ENCODE measurements at places on chromosomes 5 and 9.

DNA sequence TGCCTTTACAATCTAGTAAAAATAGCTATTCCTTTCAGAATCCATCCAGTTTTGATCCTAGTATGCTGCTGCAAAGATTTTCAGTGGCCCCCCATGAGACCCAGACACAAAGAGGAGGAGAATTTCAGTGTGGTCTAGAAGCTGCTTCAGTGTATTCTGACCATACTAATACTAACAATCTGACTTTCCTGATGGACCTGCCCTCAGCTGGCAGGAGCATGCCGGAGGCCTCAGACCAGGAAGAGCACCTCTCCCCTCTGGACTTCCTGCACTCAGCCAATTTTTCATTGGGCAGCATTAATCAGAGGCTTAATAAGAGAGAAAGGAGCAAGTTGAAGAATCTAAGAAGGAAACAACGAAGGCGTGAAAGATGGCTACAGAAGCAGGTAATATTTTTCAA is 48.5 kb downstream of the RNF180 start:
- no peak for DNase-seq

GRCh38 chr5:31463351-31463750 is 68.5 kb downstream of the DROSHA start:
- DNase-seq = no peak

- no peak for DNase-seq
Measured at GRCh38 chr9:90095682-90096081, 490.9 kb downstream of the GADD45G start.

GRCh38 chr5:138054206-138054605 is 21.3 kb upstream of the FAM13B start:
- DNase-seq = no peak

DNA sequence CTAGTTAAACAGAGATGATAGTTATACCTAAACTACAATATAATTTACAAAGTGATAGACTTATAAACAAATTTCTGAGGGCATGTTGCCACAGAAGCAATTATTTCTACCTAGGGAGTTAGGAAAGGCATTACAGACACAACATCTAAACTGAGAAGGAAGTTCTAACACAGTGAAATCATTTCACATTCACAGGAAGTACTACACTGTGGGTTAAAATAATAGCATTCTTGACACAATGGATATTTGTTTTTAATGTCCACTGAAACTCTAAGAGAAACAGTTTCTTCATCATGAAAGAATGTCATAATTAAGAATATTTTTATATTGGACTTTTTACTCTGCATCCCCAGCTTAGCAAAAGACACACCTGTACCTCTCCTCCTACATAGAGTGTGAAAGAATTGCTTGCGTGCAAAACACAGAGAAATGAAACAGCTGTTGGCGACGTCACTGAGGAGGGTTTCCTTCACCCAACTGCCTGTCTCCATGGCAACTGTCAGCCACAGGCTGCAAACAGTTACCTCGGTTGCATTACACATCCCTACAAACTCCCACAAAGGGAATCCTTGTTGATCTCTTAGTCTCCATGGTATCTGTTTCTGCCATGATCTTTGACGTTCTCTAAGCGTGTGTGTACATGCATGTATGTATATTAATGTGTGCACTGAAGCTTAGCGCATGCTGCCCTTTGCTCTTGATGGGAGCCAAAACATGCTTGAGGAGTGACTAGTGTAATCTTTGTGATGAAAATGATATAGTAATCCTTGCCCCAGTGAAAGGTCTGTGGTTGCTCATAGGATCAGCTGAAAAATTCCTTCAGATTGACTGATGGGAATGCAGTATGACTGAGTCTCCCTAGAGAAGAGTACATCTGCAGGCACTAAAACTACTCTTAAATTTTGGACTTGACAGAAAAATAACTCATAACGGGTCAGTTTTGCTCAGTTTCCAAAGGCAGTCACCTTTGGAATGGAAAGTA is 168.5 kb downstream of the ACTL7B start:
- DNase-seq = no peak

DNA sequence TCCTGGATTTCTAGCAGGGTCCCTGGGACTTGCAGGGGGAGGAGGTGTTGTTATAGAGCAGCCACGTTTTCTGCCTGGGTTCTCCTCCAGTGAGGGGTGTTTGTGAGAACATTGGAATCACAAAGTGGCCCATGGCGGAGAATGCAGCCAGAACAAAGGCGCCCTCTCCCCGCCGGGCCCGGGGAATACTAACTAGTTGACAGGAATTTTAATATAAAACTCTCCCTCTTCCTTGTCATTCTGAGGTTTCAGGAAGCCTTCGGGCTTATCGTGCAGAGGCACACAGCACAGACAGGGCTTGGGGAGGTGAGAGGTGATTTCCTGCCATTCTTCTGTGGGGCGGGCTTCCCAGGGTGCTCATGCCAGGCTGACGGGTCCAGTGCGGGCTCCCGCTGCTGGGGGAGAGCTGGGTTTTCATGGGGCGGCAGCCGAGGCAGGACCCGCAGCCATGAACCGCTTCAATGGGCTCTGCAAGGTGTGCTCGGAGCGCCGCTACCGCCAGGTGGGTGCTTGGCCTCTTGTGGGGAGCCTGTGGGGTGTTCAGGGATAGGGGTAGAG is 37.7 kb downstream of the RGS3 start:
- no peak for DNase-seq

DNA sequence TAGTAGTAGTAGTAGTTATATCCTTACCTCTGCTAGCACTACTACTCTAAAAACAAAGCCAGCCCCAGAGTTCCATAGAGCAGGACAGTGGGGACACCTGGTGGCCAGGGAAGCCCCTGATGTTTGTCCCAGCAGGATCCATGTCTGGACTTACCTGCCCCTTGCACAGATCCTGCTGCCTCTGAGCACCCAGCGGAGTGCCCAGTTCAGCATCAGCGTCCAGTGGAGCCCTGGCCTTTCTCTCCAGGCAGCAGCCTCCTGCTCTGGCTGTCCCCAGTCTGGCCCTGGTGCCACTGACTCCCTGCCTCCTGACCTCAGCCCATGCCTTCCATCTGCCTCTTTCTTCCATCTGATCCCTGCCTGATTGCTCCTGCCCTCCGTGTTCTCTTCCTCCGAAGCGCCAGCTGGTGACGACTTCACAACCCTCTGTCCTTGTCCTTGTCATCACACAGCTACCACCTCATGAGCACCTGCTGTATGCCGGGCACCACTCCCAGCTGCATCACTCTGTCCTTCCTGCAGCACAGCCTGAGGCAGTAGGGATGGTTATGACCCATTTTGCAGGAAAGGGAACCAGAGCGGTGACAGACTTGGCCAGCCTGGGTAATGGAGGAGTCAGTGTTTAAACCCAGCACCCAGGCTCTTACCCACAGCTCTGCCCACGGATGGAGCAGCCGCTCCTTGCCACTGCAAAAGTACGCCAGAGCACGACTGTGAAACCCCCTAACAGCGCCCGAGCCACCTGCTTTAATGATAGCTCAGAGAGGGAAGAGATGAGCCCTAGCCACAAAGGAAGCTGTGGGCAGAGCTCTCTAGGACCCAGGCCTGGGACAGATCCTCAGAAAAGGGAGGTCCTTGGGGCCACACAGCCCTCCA is 11.5 kb downstream of the SARDH start:
- DNase-seq = peak; percentile 59

GRCh38 chr9:122126331-122127261 is 33.0 kb downstream of the NDUFA8 start:
- no peak for DNase-seq

DNA sequence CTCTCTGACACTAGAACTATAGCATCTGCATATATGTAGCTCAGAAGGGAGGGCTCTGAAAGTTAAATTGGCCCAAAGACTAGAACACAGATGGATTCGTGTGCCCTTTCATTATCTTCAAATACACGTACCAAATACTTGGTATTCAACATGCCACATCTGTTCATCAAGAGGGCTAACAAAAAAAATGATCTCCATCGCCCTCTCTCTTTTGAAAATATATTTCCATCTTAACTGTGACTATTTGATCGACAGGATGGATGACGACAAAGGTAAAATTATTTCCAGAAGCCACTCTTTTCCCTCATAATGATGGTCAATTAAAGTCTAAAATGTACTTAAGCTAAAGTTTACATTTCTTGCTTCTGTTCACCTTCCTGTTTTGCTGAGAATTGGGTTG is 77.0 kb downstream of the SEMA6A start:
- no peak for DNase-seq

- no peak for DNase-seq
Measured at GRCh38 chr5:87453801-87454200, 41.1 kb upstream of the CCNH start.

GRCh38 chr5:72301557-72301956 is 18.5 kb downstream of the MRPS27 start:
- DNase-seq = no peak

GRCh38 chr5:112757468-112758208 is 20.0 kb downstream of the APC start:
- no peak for DNase-seq

DNA sequence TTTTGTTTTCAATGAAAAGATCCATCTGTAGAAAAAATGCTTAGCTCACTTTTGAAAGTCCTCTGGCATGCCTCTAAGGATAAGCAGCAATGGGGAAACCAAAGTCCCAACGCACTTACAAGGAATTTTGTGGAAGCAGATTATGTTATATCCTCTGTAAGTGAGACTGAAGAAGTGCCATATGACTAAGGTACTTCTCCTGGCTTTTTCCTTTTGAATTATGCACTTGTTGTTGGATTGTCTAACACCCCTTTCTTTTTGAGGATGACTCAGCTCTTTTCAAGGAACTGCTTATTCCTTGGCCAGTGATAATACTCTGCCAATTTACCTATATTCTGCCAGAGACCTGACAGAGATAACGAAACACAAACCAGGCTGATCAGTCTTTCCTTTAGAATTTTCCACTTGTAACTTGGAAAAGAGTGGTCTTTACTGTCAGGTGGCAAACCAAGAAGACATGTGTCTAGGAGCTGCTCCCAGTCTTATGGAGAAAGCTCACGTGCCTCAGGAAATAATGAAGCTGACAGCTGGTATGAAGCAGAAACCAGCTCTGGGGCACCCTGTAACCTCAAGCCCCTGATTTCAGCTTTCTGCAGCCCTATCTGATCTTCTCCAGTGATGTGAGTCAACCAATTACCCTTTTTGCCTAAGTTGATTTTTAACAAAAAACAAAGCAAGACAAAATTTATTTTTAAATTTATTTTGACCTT is 290.8 kb upstream of the FBXL7 start:
- no peak for DNase-seq

DNA sequence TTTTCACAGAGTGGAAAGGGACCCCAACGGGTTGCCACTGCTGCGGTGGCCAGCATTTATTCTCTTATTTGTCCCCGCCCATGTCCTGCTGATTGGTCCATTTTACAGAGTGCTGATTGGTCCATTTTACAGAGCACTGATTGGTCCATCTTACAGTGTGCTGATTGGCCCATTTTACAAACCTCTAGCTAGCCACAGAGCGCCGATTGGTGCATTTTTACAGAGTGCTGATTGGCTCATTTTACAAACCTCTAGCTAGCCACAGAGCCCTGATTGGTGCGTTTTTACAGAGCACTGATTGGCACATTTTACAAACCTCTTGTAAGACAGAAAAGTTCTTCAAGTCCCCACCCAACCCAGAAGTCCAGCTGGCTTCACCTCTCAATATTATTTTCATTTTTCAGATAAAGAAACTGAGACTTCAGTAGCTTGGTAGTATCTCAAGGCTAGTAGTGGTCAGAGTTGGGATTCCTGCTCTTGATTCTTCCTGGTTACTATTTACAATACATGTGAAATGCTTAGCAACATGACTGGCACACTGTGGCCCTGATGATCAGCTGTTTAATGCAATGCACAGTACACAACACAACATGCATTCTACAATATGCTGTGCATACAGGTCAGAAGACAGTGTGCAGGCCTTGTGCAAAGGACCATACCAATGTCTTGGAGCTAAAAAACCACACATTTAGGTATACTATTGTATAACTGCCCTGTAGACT is 63.6 kb upstream of the BOD1 start:
- DNase-seq = no peak

DNA sequence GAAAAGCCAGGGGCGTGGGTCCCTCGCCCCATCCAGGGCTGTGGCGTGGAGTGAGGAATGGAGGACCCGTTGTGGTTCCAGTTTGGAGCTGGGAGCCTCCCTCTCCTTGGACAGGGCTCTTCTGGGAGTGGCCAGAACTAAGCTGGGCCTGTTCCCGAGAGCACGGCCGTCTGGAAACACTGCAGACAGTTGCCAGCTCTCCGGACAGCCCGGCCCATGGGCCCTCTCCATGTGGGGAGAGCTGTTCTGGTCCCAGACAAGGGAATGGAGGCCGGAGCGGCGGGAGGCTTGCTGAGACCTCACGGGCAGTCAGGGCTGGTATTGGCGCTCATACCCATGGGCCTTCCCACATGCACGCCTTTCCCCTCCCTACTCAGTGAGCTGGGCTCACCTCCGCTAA is 45.2 kb upstream of the FCN2 start:
- DNase-seq = no peak

- DNase-seq = no peak
Measured at GRCh38 chr9:91481972-91482371, 58.3 kb upstream of the NFIL3 start.

GRCh38 chr9:4640027-4640426 is 22.1 kb upstream of the PLPP6 start:
- peak; percentile 35 for DNase-seq

GRCh38 chr5:176851871-176852658 is 41.7 kb downstream of the UNC5A start:
- no peak for DNase-seq

DNA sequence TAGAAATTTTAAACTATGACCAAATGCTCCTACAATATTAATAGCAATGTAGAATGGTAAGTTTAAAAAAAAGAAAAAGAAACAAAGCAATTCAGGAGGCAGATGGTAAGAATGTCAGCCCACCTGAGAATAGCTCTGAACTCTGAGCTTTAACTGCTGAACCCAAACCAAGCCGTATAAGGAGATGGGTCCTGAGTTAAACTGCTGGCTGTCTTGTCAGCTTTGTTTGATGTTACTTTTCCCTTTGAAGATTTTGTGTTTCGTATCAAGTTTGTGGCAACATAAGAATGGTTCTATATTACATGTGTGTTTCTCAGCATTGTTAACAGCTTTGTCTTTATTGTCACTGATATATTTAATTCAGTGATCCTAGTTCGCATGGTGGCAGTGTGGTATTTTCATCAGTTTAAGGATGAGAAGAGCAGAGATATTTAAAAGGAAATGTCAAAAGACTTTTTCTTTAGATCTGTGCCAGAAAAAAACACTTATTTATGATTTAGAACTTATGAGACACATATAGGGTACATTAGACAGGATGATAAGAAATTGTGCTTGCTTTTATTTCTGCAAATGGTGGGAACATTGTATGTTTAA is 390.1 kb downstream of the CCDC171 start:
- DNase-seq = no peak

Data from T-helper 9 cell (primary cell).